AG04449 (cell line): ENCODE measurements at places on chromosomes 1 and 21.

- no peak for DNase-seq
Measured at GRCh38 chr21:36113647-36114428, 21.0 kb upstream of the CBR3 start.

DNA sequence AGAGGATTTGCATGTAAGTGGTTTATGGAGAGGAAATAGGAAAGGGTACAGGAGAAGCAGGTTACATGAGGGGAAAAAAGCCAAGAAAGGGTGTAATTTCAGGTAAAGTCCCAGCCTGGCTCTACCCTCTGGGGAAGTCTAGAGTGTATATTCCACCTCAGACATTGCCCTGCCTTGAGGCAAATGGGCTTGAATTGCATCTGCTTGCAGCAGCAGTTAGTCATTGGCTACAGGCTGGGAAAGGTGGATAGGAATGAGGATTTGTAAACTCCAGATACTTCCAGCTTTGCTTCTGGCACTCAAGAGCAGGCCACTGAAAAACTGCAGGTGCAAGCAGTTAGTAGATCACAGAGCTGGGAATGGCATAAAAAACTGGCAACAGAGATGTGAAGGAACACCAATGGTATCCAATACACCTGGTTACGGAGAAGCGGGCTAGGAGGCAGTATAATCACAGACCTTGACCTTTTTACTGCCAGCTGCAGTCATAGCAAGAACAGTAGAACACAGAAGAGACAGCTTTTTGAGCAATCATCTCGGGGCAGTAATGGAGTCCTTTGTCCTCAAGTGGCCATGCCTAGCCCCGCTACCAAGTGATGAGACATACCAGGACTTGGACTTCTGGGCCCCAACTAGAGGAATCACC lies 226.9 kb upstream of the NRIP1 start:
- DNase-seq: no peak

- no peak for DNase-seq
Measured at GRCh38 chr1:221631556-221631955, 110.3 kb downstream of the DUSP10 start.

DNA sequence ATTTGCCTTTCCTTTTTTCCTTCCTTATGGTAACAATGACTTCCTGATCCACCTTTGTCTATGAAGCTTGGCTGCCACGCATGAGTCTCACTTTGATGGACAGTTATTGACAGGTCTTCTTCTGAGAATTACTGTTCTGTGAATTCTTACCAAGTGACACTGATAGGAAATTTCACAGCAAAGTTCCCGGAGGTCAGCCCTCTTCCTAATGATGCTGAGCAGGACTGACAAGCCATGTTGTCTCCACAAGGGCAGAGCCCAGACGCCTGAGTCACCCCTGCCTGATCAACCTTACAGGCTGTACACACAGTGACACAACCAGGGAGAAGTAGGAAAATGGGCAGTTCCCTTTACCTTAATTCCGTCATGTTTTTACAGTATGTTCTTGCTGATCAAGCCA lies 44.2 kb downstream of the ZC3H11B start:
- DNase-seq: no peak

DNA sequence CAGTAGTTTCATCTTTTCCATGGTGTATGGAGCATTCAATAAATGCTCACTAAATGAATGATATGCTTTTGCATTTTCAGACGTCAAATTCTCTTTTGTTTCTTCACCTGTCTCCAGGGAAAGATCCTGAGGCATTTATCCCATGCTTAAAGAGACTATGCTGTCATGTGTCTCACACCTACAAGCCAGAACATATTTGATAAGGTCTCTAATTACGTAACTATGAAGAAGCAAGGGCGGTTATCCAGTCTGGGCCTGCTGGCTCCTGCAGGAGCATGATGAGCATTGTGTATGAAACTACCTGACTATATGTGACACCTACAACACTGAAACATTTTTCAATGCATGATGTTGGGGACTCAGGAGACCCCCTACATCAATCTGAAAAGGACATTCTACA lies 51.8 kb downstream of the FBXO42 start:
- DNase-seq: no peak

DNA sequence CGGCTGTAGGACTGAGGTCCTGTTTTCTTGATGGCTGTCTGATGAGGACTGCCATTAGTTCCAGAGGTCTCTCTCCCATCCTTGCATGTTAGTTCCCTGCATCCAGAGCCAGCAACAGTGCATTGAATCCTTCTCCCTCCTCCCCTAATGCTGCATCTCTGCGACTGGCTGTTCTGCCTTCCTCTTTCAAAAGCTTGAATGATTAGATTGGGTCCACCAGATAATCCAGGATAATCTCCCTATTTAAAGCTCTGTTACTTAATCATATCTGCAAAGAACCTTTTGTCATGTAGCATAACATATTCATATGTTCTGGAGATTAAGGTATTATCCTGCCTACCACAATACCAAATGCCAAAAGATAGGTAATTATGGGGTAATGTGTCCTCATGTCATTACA lies 377.5 kb downstream of the GPATCH2 start:
- no peak for DNase-seq

DNA sequence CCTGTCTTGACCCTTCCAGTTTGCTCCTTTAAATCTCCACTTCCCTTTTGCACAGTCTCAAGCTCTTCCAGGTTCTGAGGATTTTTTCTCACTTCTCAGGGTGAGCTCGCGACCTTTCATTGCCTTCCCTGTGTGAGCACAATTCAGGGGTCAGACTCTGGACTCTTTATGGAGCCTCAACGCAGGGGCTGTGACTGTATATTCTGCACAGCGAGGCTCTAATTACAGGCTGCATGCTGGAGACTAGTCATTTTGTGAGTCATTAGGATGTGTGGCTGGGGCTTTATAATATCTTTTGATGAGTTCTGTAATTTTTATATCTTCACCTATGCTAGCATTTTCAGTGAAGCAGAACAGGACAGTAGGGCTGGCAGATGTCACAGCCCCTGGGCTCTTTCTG lies 270.7 kb downstream of the KAZN start:
- DNase-seq: no peak

GRCh38 chr1:34739613-34740012 lies 15.2 kb upstream of the GJB5 start:
- no peak for DNase-seq

GRCh38 chr1:156750711-156751450 lies 594 bp downstream of the HDGF start:
- no peak for DNase-seq

- no peak for DNase-seq
Measured at GRCh38 chr1:245322673-245323072, 167.9 kb downstream of the KIF26B start.

- no peak for DNase-seq
Measured at GRCh38 chr1:175191659-175192058, 917 bp downstream of the KIAA0040 start.

- no peak for DNase-seq
Measured at GRCh38 chr1:111241797-111242196, 14.3 kb downstream of the CHI3L2 start.

DNA sequence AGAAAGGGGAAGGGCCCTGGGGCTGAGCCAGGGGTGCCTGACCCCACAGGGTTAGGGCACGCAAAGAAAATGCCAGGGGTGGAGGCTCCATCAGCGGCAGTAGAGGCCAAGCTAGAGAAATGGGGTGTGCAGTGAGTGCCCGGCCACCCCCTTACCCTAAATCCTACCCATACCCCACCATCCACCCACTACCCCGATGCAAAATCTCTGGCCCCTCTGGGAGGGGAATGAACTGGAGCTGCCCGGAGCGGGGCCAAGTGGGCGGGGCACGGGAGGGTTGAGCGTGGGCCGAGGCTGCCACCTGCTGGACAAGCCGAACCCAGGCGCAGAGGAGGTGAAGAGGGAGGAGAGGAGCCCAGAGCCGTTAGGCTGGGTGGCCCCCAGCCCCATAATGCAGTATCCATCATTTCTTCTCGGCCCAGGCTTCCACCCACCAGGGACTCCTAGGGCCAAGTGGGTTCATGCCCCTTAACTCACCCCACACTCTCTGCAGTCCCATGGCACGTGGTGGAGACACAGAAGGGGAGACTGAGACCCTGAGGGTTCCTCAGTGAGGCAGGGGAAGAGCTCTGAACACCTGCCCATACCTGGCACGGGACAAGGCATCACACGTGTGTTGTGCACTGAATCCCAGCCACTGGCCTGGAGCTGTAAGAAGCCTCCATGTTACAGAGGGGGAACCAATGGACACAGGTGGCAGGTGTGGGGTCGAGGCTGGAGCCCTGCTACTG lies 1.4 kb upstream of the C1QC start:
- no peak for DNase-seq

- no peak for DNase-seq
Measured at GRCh38 chr1:68322837-68323687, 90.7 kb upstream of the WLS start.

GRCh38 chr1:45122724-45123123 lies 83.7 kb downstream of the ZSWIM5 start:
- DNase-seq: no peak

- DNase-seq: no peak
Measured at GRCh38 chr21:37627074-37627473, 260.5 kb downstream of the DYRK1A start.

- DNase-seq: no peak
Measured at GRCh38 chr1:7509598-7509997, 261.5 kb upstream of the VAMP3 start.

- DNase-seq: peak; percentile 84
Measured at GRCh38 chr1:6603915-6604558, 1.4 kb upstream of the KLHL21 start.

DNA sequence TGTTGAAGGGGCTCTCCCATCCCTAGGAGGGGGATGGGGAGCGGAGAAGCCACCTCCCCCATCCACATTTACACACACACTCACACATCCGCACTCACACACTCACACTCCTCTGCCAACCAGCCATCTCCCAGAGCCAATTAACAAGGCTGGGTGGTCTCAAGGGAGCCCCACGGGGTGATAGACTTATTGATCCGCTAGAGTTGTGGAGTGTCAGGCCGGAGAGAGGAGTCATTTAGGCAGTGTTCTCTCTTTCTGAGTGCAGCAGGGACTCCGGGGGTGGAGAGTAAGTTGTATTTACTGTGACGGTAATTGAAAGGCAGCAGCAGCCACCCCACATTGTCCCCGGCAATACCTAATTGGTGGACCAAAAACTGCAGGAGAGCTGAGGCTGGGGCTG lies 61.6 kb downstream of the KLHDC7A start:
- DNase-seq: no peak

GRCh38 chr1:93471911-93472310 lies 24.0 kb downstream of the FNBP1L start:
- DNase-seq: peak; percentile 70

DNA sequence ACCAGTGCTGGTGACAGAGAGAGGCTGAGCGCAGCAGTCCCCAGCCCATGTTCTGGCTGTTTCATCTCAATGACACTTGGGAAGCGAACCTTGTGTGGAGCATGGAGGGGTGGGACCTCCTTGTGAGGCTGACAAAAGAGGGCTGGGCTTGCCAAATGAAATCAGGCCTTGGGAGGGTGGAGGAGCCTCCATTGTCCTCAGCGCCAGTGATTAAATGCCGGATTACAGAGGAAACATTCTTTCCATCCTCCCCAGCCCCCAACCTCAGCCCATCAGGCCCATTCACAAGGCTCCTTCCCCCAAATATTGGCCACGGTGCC lies 63.3 kb upstream of the PAXBP1 start:
- DNase-seq: no peak

GRCh38 chr1:3863231-3863935 lies 6.1 kb downstream of the DFFB start:
- DNase-seq: no peak

DNA sequence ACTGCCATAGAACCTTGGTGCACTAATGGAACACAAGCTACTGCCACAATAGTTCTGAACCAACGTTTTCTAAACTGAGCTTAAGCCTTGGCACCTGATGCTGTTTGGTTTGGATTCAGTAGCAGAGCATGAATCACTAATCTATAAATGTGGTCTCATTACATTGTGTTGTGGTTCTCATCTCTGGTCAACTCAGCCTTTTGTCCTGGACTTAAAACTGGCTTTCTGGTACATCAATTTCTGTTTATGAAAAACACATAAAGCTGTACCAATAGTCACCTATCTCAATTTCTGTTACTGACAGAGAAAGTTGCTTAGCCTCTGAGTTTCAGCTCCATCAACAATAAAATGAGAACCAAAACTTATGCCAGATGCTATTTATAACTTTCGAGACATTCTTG lies 197.5 kb upstream of the KIAA0040 start:
- no peak for DNase-seq

GRCh38 chr1:20445956-20446355 lies 40.1 kb downstream of the CAMK2N1 start:
- no peak for DNase-seq

DNA sequence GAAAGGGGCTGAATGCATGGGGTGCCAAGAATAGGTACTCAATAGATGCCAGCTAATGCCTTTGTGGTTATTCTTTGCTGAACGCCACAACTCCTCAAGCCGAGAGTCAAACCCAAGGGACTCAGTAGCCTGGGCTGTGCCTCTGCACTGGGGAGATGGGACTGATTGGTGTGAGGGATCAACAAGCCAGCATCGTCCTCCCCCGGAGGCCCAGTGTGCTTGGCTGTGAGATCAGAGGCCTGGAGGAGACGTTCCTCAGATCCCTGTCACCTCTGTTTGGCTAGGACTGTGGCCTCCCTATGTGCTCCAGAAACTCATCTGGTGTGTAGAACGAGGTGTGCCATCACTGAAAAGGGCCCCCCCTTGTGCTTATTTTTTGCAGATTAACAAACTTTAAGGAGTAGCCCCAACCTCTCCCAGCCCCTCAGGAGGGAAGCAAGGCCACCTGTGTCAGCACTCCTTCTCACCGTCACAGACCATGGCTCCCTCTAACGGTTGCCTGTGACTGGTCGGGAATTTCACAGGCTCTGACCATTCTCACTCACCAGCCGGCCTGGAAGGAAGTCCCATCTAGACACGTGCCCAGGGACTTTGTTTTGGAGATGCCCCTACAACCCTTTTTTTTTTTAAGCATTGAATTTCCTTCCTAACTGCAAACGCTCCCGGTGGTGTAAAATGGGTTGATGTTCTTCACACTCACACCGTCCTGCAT lies 194.0 kb upstream of the VAMP3 start:
- DNase-seq: no peak

GRCh38 chr1:25037174-25038074 lies 107.3 kb upstream of the RUNX3 start:
- no peak for DNase-seq

- DNase-seq: no peak
Measured at GRCh38 chr21:32525282-32525681, 60.0 kb downstream of the TCP10L start.

GRCh38 chr21:14880922-14881321 lies 183.9 kb downstream of the NRIP1 start:
- DNase-seq: peak; percentile 77

- DNase-seq: no peak
Measured at GRCh38 chr1:28136922-28137613, 39.4 kb downstream of the PTAFR start.

DNA sequence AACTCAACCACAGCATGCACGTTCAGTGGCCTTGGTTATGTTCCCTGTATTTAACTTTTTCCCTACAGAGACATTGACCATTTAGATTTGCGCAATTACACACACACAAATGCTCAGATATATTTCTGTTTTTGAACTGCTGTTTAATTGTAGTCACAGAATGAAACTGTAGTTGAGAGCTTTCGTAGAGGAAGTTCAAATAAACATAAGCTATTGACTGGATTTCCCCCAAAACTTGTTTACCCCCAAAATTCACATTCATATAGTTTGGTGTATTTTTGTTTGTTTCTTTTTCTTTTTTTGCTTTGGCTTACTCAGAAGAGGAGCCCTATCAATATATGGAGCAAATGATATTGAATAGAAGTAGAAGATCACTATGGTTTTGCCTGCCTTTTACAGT lies 921.0 kb downstream of the ADGRL2 start:
- DNase-seq: no peak
